Activated CD8-positive, alpha-beta memory T cell treated with anti-CD3 and anti-CD28 coated beads, Interleukin-2, amount 50 U/mL, for 4 hours (primary cell): ENCODE measurements at places on chromosomes 5 and 9.

GRCh38 chr5:67061511-67061910, 135.1 kb downstream of the CD180 start:
- DNase-seq: no peak

DNA sequence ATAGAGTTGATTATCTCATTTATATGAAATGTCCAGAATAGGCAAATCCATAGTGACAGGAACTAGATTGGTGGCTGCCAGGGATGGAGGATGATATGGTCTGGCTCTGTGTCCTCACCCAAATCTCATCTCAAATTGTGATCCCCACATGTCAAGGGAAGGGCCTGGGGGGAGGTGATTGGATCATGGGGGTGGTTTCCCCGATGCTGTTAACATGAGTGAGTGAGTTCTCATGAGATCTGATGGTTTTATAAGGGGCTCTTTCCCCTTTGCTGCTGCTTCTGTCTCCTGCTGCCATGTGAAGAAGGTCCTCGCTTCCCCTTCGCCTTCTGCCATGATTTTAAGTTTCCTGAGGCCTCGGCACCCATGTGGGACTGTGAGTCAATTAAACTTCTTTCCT, 21.4 kb downstream of the EEIG1 start:
- no peak for DNase-seq

DNA sequence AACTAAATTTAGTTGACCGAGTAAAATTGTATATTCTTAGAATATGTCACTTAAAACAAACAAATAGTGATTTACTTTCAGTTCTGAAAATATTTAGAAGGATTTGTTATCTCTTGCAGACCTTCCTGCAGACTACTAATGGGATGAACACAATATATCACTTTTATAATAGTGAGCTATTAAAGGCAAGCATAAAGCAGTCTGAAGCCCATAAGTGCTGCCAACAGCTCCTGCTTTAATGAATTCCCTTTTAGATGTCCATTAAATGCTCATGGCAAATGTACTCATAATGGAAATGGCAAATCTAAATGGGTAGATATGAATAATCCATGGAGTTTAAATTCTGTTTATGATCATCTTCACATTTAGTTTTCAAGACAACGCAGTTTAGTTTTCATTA, 170.2 kb downstream of the RANBP17 start:
- no peak for DNase-seq

DNA sequence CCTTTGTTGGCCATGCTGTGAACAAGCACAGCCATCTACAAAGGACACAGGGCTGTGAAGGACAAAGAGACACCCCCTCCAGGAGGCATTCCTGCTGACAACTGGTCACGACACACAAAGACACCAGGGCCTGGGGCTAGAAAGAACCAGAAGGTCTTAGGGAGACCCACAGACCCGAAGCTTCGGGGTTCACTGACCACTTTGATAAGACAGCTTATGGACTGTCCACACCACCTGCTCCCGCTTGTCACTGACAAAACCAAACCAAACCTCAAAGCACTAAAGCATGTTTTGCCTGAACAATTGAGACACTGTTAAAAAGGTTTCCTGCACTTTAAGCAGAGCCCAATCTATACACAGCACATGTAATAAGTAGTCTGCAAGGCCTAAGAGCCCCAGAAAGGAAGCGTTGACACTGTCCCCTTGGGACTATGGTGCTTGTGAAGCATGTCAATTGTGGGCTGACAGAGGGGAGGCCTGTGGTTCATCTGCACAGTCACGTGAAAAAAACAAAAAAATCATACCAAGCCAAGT, 185.0 kb downstream of the GAPVD1 start:
- no peak for DNase-seq

- DNase-seq: no peak
Observed at GRCh38 chr9:19551124-19551929, 142.5 kb downstream of the ACER2 start.

DNA sequence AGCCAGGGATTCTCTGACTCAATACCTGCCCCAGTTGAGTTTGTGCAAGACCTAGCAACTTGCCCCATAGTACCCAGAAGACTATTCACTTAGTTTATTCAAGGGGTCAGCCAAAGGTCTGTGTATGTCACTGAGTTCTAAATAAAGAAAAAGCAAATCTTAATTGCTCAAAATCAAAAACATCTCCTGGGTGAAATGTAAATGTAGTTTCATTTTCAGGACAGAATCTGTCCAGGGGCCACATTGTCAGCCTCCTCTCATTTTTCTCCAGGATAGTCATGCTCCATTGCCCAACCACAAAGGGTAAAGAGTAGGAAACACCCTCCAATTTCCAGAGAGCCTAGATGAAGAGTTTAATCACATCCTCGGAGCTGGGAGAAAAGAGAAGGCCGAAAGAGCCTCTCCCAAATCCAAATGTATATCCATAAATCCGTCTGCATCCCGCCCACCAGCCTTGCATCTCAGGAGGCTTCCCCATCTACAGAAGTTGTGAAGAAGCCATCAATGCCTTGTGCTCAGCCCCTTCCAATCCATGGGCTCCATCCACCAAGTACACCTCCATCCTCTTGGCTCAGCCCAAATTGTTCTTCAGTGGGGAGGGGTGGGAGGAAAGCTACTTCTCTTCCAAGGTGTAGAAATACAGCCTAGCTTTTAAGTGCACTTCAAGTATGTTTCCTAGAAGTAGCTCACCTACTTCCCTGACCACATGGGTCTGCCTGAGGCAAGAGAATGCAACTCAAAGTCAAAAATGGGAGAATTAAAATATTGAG, 26.9 kb downstream of the ADAM19 start:
- DNase-seq: no peak

DNA sequence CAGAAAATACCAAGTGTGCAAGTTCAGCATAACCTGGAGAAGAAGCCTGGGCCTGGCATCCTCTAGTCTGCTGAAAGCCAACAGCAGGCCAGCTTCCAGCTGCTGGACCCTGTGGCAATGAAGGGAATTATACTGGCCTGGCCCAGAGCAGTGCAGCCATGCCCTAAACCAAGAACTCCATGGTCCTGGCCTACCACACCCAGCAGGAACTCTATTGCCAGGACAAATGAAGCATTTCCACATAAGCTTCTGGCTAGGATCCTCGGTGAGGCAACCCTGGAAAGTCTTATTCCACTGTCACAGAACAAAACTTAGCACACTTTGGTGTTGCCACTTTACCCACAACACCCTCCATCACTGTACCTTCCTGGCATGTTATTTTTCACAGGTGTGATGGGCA, 35.5 kb downstream of the CDK5RAP2 start:
- DNase-seq: no peak
